Hematopoietic multipotent progenitor cell treated with erythropoietin and hydrocortisone succinate and interleukin-3 and kit ligand, for 15 days (in vitro differentiated cells): ENCODE measurements at places on chromosomes 6 and 20.

DNA sequence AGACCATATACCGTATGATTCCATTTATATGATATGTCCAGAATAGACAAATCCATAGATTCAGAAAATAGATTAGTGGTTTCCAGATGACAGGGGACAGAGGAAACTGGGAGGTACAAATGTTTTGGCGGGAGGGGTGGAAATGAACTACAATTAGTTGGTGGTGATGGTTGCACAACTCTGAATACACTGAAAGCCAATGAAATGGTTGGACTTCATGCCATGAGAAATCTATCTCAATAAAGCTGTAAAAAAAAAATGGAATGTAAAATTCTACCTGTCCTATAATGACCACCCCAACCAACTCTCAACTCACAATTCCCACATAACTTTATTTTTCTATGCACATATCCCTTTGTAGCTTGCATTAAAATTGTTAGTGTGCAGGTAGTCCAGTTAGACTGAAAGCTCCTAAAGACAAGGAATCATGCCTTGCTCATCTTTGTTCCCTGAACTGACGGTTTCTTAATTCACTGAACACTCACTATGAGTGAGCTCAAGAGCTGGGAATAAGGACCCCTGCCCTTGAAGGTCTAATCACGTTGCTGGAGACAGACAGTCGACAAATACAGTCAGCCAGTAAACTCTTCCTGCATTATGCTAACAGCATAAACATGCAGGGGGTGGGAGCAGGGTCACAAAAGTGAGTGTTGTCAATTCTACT, 1.4 kb downstream of the DCDC2 start:
- DNase-seq: no peak

DNA sequence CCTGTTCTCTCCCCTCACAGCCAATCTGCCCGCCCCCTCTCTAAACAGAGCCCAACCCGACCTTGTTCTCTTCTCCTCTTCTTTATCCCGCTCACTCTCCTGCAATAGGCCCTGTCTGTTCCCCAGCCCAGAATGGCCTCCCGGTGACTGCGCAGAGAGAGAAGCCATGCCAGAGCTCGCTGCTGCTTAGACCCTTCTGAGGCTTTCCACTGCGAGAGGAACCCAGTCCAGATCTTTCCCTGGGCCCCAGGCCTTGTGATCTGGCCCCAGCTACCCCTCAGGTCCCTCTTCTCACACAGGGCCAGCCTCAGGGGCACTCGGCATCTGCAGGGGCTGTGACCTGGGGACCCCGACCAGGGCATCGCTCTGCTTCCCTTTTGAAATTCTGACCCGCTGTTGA, 58.1 kb downstream of the TMEM242 start:
- no peak for DNase-seq

- no peak for DNase-seq
Measured at GRCh38 chr6:113529196-113529595, 327.9 kb upstream of the MARCKS start.

GRCh38 chr20:62389601-62390087, 2.7 kb downstream of the RPS21 start:
- DNase-seq: no peak

DNA sequence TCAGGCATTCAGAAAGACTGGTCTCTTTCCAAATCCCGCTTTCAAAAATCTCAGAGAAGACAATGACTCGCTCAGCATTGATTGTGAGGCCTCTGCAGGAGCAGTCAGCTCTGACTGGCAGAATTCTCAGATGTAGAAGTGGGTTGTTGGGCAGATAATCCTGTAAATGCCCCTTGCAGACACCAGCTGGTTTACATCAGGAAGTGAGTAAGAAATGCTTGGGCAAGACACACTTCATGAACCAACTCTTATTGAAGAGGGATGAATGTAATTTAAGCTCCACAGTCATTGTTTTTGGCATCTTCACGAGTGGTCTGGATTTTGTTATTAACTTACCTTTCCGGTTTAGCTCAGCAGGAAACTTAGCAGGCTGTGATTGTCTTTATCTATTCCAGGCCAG, 166.6 kb downstream of the PLCB4 start:
- no peak for DNase-seq

- no peak for DNase-seq
Measured at GRCh38 chr20:40081653-40082052, 607.4 kb downstream of the MAFB start.

DNA sequence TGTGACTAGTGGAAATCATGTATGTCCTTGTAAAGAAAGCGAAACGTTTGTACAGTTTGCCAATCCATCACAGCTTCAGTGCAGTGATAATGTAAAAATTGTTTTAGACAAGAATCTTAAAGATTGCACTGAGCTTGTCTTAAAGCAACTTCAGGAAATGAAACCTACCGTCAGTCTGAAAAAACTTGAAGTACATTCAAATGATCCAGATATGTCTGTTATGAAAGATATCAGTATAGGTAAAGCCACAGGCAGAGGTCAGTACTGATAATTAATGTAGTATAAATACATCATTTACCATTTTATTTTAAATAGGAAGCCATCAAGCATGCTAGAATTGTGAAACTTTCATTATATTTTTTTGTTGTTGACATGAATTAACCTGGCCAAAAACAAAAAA, 60.9 kb upstream of the SMIM8 start:
- no peak for DNase-seq

DNA sequence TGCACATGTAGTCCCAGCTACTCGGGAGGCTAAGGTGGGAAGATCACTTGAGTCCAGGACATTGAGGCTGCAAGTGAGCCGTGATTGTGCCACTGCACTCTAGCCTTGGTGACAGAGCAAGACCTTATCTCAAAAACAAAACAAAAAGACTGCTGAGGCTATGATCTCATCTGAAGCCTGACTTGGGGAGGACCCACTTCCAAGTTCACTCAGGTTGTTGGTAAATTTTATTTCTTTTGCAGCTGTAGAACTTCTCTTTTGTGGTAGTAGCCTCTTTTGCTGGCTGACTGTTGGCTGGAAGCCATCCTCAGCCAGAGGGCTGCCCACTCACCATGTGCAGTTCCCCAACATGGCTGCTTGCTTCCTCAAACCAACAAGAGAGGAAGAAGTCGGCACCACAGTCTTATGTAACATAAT, 36.8 kb upstream of the ME1 start:
- DNase-seq: no peak

- no peak for DNase-seq
Measured at GRCh38 chr6:27669624-27670301, 196.9 kb upstream of the ZNF184 start.

GRCh38 chr6:123965894-123966293, 162.2 kb downstream of the NKAIN2 start:
- DNase-seq: no peak

DNA sequence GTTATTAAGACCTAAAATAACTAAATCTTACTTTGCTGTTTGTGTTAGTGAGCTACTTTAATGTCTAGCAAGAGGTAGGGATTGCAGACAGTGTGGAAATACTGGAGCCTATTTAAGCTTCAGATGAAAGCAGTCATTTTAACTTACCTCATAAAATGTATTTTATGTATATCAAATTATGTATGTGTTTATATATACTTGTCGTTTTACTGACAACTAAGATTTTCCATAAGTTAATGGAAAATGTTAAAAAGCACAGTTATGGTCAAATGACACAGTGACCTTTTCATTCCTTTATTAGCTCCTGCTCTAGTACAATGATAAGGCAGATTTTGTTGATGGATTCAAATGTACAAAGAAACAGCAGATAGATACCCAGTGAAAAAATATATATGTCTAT, 34.6 kb downstream of the QKI start:
- no peak for DNase-seq

DNA sequence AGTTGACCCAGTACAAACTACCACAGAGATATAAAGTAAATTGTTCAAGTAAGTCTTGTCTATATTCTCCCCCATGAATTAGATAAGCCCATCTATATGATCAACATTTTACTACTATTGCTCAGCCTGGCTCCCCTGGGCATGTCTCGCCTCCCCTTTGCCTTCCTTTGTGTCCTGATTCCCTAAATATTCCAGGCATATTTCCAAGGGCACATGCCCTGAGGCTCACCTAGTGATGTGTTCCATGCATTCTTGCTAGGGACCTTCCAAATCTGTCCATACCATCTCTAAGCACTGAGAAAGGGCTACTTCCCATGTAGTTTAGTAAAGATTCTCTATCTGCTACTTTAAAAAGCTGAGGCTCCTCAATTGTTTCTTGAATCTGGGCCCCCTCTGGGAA, 309.5 kb upstream of the PRND start:
- no peak for DNase-seq

- DNase-seq: no peak
Measured at GRCh38 chr6:141347086-141347485, 785.6 kb upstream of the GJE1 start.

- DNase-seq: no peak
Measured at GRCh38 chr6:12546410-12547002, 170.1 kb upstream of the PHACTR1 start.

DNA sequence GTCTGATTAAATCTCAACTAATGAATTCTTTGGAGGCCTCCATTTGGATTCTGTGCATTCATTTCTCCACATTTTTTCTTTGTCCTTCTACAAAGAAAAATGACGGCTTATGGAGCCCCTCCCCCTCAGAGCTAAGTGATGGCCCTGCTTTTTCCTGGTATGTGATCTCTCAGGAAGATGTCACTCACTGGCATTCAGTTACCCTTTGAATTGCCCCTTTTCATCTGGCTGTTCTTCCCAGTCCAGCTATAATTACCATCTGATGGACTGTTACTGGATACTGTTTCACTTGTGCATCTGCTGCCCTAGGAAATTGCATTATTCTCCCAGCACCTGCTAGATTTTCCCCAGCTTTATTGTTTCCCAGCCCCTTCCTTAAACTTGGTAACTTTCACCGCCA, 151.9 kb downstream of the CFAP61 start:
- no peak for DNase-seq

- no peak for DNase-seq
Measured at GRCh38 chr6:110315869-110316398, 42.2 kb downstream of the METTL24 start.

GRCh38 chr6:119446115-119446554, 96.6 kb upstream of the MAN1A1 start:
- DNase-seq: peak; percentile 32

- DNase-seq: no peak
Measured at GRCh38 chr20:21615617-21616080, 89.8 kb upstream of the PAX1 start.

DNA sequence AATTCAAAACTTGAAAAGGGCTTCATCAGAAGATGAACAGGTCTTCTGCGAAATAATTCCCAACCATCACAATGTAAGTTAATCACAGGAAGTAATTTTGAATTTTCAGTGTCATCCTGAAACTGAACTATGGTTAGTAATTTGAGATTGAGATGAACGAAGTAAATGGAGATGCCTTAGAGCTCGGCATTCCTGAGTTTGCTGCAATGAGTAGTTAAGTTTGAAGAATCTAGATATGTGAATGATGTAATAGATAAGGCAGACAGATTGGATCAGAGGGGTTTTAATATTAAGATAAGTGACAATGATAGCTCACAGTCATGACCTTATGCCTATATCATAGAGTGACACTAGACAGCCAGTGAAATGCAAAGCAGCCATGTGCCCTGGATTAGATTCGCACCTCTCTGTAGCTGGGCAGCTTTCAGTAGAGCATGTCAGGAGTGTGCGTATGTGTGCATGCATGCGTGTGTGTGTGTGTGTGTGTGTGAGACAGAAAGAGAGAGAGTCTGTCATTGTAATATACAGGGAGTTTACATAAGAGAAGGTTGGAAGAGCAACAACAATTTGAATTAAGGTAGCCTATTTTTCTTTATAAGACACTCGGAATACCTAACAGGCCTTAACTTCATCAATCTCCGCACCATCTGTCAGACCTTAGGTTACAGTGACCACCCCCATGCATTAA, 233.0 kb downstream of the GMPR start:
- DNase-seq: no peak

- DNase-seq: no peak
Measured at GRCh38 chr6:125835221-125835744, 44.5 kb downstream of the NCOA7 start.

DNA sequence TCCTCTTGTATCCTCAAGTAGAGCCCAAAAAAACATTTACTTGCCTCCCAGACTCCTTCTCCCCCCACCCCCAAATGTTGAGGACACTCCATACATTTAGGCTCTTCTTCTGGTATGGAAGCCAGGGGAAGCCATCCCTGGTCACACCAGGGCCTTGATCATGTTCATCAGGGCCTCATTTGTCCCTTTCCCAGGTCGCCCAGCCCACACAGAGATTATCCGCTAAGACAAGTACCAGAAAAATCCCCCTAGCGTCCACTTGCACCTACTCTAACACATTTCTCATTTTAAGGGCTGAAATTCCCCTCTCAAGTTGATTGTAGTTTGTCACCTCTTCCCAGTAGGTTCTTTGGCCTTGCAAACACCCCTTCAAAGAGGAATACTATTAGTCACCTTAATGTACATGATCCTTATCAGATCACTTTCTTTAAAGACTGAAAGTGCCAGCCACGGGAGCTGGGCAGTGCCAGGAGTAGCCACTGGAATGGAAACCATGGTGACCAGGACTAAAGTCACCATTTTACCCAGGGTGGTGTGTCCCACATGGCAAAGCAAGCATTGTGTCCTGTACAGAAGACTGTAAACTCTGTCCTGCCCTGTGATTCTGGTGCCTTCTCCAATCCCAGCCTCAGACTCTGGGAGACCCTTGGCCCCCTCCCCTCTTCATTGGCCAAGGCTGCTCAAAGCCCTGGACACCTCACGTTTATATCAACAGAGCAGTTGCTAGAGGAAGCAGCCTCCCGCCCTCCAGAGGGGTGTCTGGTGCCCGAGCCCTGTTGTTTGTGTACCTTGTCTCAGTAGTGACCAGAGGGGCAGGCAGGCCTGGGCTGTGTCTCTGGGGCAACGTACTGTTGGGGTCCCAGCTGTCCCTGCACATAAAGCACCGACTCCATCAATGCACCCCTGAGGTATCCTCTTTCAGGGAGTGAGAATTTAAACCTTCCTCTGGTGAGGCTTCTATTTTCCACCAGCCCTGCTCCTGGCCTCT, 5.0 kb upstream of the APOBEC2 start:
- DNase-seq: no peak

GRCh38 chr6:93196406-93196970, 222.9 kb downstream of the EPHA7 start:
- no peak for DNase-seq

- no peak for DNase-seq
Measured at GRCh38 chr6:14694308-14694707, 551.6 kb upstream of the JARID2 start.

DNA sequence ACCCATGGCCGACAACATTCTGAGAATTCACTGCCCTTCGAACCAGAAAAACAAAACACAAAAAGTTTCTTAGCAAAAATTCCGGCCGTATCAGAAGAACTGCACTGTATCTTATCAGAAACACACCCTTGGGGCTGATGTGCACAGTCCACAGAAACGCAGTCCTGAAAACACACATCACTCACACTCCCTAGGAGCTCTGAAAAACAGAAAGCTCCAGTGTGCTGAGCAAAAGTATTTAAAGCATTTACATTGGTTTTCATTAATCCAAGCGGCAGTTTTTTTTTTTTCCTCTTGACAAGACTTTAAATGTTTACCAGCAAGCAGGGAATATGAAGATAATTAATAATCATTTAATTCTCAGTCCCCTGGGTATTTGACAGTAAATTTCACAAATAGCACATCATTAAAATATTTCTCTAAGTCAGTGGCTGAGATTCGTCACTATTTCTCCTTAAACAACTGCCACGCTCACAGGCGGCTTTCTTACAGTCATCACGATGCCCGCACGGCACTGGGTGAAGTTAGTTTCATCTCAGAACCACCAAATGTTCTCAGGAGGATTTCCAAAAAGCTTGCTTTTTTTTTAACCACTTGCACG, 13.3 kb downstream of the NFATC2 start:
- peak; percentile 44 for DNase-seq
